Naive thymus-derived CD8-positive, alpha-beta T cell (primary cell): ENCODE measurements at places on chromosomes 7 and 10. TPM values are rescaled to one million over a fixed set of nuclear protein-coding genes. Genes with fewer than 3 reads are reported as not detected.

Gene MEOX2
- total RNA-seq = not detected

Gene CLCN1
- total RNA-seq = not detected

Gene ASB10
- total RNA-seq = not detected

Gene TEX36
- not detected for total RNA-seq

Gene CADPS2
- not detected for total RNA-seq

Gene GCC1
- total RNA-seq = 23.5 TPM

Gene LRRD1
- 0.18 TPM for total RNA-seq

Gene MRLN
- total RNA-seq = not detected

Gene MYOZ1
- total RNA-seq = not detected

Gene TLX1
- not detected for total RNA-seq

Gene ACSL5
- total RNA-seq = 35.8 TPM

Gene HOXA10
- total RNA-seq = not detected

GRCh38 chr7:46695051-46695708 is 774.1 kb upstream of the IGFBP3 start:
- DNase-seq = no peak
- H3K27ac ChIP-seq = no peak overlapping the region
- H3K36me3 ChIP-seq = no peaks in the 10 kb centered on the region
- H3K4me1 ChIP-seq = no peaks in the 10 kb centered on the region
- H3K4me3 ChIP-seq = no peak overlapping the region

- no peak overlapping the region for H3K27ac ChIP-seq
- H3K27me3 ChIP-seq = no peaks in the 10 kb centered on the region
- DNase-seq = no peak
Measured at GRCh38 chr10:62760401-62760800, 44.1 kb upstream of the ADO start.

DNA sequence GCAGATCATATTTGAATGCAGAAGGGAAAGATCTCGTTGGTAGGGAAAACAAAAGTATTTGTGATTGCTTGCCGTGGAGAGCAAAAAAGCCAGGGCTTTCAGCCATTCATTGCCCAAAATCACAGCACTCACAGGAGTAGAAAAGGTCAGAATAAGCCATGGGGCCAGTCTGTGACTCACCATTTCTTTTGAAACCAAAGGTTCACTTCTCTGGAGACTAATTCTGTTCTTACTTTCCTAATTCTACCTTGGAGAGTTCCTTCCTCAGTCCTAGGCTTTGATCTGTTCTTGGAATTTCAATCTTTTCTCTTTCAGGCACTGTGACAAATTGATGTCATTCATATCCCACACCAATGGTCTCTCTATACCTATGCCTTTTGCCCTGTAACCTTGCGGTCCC is 54.1 kb upstream of the FAM180A start:
- H3K4me3 ChIP-seq = no peak overlapping the region
- no peak overlapping the region for H3K27ac ChIP-seq
- peaks cover 14% of the 10 kb centered on the region for H3K27me3 ChIP-seq
- DNase-seq = no peak

- peaks cover 16% of the 10 kb centered on the region for H3K36me3 ChIP-seq
- no peaks in the 10 kb centered on the region for H3K4me1 ChIP-seq
- no peaks in the 10 kb centered on the region for H3K27me3 ChIP-seq
- H3K4me3 ChIP-seq = no peak overlapping the region
- DNase-seq = no peak
Measured at GRCh38 chr10:130914367-130914766, 397.2 kb downstream of the TCERG1L start.

- DNase-seq = no peak
- H3K36me3 ChIP-seq = no peaks in the 10 kb centered on the region
- H3K27ac ChIP-seq = no peak overlapping the region
- H3K4me1 ChIP-seq = no peaks in the 10 kb centered on the region
Measured at GRCh38 chr7:132400561-132401142, 175.6 kb downstream of the PLXNA4 start.

- H3K27me3 ChIP-seq = peaks cover 25% of the 10 kb centered on the region
- no peaks in the 10 kb centered on the region for H3K36me3 ChIP-seq
- H3K4me1 ChIP-seq = peaks cover 44% of the 10 kb centered on the region
- H3K27ac ChIP-seq = no peak overlapping the region
Measured at GRCh38 chr7:148624735-148625134, 34.2 kb downstream of the C7orf33 start.

GRCh38 chr7:95469848-95470247 is 15.9 kb upstream of the ASB4 start:
- no peaks in the 10 kb centered on the region for H3K36me3 ChIP-seq
- H3K4me3 ChIP-seq = peak overlapping the region; percentile 25
- no peak overlapping the region for H3K27ac ChIP-seq
- no peaks in the 10 kb centered on the region for H3K27me3 ChIP-seq
- DNase-seq = no peak

DNA sequence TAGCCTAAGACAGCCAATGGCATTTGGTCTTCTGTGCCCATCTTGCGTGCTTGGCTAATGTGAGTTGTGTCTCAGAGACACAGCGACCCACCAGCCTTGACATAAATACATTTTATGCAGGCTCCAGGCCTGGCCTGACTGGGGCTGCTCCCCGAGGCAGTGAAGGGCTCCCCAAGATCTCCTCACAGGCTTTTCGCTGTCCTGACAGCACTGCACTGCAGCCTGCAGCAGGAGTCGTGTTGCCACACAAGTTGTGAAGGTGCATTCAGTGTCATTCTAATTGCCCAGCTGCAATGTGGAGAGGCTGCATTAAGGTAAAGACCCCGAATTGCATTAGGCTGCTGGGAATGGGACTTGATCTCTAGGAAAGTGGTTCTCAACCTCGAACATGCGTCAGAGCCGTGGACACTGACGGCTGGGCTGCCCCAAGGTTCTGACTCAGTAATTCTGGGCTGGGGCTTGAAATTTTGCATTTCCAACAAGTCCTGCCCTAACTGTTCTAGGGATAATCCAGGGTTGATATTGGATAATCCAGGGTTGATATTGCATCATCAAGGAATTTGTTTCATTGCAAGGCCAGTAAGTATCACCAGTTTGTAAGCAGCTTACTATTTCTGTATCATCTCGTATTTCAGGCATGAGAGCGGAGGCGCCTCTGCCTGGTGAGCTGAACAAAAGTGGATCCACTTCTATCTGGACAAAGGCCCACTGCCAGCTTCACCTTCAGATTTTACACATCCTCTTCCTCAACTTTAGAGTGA is 108.7 kb upstream of the INSIG1 start:
- no peak for DNase-seq
- H3K36me3 ChIP-seq = peaks cover 13% of the 10 kb centered on the region
- no peak overlapping the region for H3K27ac ChIP-seq
- H3K4me1 ChIP-seq = peaks cover 3% of the 10 kb centered on the region
- peaks cover 18% of the 10 kb centered on the region for H3K27me3 ChIP-seq

DNA sequence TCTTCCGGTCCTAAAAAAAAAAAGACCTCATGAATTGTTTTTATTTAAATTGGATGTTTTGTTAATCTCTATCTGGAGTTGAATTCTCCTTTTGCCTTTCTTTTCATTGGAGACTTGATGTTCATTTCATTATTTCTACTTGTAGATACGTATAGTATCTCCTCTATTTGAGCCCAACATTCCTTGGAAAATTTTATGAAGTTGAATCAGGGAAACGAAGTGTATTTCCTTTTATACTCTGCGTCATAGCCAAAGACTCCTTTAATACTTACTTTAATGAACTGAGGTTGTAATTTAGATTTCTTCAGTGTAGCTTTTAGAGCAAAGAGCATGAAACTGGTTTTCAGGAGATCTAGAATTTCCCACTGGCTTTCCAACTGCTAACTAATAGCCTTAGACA is 132.4 kb downstream of the KIAA1217 start:
- no peak overlapping the region for H3K27ac ChIP-seq
- DNase-seq = no peak
- H3K4me1 ChIP-seq = no peaks in the 10 kb centered on the region
- H3K4me3 ChIP-seq = no peak overlapping the region
- peaks cover 2% of the 10 kb centered on the region for H3K27me3 ChIP-seq
- no peaks in the 10 kb centered on the region for H3K36me3 ChIP-seq

- no peak for DNase-seq
- H3K27me3 ChIP-seq = no peaks in the 10 kb centered on the region
- peaks cover 4% of the 10 kb centered on the region for H3K36me3 ChIP-seq
- H3K4me1 ChIP-seq = peaks cover 68% of the 10 kb centered on the region
Measured at GRCh38 chr7:106100863-106101629, 11.1 kb downstream of the SYPL1 start.

DNA sequence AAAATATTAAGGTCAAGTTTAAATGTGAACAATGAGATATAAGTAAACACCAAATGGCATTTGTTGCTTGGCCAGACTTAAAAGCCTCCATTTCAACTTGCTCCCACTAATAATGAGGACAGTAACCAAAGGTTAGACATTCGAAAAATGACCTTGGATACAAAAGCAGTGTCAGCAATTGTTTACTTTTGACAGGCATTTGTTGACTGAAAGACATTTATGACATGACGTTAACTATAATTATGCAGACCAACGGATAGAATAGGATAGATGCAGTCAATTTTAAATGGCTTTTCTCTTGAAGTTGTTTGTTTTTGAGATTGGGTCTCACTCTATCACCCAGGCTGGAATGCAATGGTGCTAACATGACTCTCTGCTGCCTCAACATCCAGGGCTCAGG is 6.3 kb upstream of the WNT16 start:
- no peak overlapping the region for H3K27ac ChIP-seq
- H3K27me3 ChIP-seq = peaks cover 41% of the 10 kb centered on the region
- no peak for DNase-seq
- H3K36me3 ChIP-seq = no peaks in the 10 kb centered on the region

- H3K27me3 ChIP-seq = no peaks in the 10 kb centered on the region
- H3K27ac ChIP-seq = peak overlapping the region; percentile 96
- H3K4me1 ChIP-seq = peaks cover 41% of the 10 kb centered on the region
- peaks cover 14% of the 10 kb centered on the region for H3K36me3 ChIP-seq
Measured at GRCh38 chr7:150405584-150406311, 26.6 kb downstream of the ZNF775 start.

GRCh38 chr10:49139028-49139845 is 5.4 kb upstream of the FAM170B start:
- no peak for DNase-seq
- no peak overlapping the region for H3K27ac ChIP-seq
- H3K4me1 ChIP-seq = no peaks in the 10 kb centered on the region

DNA sequence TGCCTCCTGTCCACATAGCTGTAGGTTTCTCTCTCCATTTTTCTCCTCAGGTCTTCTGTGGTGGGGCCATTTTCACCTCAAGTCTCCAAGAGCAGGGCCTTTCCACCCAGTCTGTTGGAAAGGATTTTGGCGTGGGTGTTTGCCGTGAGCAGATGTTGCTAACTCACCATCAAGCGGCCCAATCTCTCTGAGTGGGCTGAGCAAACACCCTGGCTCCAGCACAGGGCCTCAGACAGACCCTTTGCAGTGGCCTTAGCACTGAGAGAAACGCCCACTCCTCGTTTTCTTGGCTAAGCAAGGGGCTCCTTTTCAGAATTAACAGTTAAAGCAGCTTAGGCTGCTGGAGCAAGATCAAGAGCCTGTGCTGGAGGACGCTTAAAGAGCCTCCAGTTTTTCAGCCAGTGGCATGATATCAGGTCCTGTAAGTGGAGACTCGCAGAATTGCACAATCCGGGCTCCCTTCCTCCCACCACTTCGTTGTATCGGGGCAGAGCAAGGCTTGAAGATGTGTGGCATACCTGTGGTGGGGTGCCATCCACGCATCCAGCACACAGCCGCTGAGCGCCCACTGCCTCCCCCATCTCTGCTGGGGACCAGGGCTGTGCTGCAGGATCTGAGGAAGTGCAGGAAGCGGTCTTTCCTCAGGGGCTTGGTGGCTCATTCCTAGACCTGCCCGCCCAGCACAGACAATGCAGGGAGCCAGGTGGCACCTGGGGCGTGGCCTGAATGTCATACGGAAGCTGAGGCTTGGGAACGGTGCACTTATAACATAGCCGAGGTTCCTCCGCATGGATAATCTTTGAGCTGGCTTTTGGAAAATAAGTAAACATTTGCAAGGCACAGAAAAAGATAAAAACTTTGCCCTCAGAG is 142.7 kb downstream of the ADARB2 start:
- no peaks in the 10 kb centered on the region for H3K4me1 ChIP-seq
- no peaks in the 10 kb centered on the region for H3K36me3 ChIP-seq
- H3K27ac ChIP-seq = no peak overlapping the region
- peaks cover 7% of the 10 kb centered on the region for H3K27me3 ChIP-seq
- no peak overlapping the region for H3K4me3 ChIP-seq

DNA sequence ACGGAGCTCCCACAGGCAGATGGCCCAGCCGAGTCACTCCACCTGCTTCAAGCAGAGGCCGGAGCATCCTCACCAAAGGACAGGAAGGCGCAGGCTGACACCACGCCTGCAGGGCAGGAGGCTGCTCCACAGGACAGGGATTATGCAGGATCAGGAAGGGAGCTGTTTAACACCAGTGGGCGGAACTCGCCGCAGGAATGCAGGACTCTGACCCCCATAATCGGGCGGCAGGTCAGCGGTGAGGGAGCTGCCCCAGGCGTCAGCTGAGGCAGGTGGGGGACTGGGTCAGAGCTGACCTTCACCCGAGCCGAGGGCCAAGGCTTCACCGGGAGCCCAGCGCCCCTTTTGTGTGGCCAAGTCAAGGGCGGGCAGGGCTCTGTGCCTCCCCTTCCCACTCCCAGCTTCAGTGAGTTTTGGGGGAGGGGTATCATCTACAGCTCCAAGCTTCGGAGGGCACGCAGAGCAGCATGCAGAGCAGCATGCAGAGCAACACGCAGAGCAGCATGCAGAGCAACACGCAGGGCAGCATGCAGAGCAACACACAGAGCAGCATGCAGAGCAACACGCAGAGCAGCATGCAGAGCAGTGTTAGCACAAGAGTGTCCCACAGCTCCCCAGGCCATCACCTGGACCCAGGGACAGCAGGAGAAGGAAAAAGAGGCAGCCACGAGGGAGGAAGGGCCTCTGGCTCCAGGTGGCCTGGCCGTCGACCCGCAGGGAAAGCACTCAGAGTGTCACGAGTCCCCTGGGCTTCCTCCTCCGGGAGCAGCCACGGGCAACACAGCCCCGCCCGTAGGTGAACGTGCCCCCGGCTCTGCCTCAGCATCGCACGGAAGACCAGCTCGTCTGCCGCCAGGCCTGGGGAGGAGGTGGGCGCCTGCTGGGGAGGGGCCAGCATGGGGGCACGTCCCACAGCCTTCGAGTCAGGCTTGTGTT is 151.7 kb upstream of the PPP2R2D start:
- H3K4me1 ChIP-seq = no peaks in the 10 kb centered on the region
- H3K36me3 ChIP-seq = peaks cover 3% of the 10 kb centered on the region
- no peak for DNase-seq
- H3K4me3 ChIP-seq = no peak overlapping the region

- H3K36me3 ChIP-seq = no peaks in the 10 kb centered on the region
- DNase-seq = no peak
- no peaks in the 10 kb centered on the region for H3K4me1 ChIP-seq
- H3K27me3 ChIP-seq = no peaks in the 10 kb centered on the region
- H3K27ac ChIP-seq = no peak overlapping the region
Measured at GRCh38 chr10:115214829-115215228, 121.7 kb downstream of the ATRNL1 start.
